ENCODE measurements at places on chromosomes 2 and 18.

DNA sequence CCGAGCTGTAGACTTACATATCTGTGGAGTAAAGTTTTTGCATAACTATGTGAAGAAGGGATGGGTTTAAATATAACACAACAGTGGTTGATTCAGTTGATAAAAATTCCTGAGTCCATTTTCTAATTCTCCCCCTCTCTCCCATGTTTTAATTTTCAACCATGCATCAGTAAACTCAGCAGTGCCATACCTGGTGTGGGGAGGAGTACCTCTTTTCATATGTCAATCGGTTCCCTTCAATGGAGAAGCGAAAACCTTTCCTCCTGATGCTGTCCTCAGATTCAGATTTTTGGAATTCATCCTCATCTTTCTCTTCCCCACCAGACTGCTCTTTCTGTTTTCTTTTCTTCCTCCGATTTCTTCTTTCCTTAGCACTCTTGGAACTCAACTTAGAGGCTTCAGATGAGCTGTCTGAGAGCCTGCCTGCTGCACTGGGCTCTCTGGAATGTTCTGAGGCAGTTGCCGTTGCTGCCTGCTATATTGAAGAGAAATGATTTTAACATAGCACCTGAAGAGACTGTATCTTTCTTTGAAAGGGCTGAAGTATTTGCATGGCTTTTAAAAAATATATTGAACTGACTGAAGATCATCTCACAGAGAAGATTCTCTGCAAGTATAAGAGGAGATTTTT, 82.9 kb downstream of the SCN1A start:
- DNase-seq: no peak

- DNase-seq: no peak
These were observed 177.9 kb downstream of the ANTXR1 start for GRCh38 chr2:69190743-69191404.

DNA sequence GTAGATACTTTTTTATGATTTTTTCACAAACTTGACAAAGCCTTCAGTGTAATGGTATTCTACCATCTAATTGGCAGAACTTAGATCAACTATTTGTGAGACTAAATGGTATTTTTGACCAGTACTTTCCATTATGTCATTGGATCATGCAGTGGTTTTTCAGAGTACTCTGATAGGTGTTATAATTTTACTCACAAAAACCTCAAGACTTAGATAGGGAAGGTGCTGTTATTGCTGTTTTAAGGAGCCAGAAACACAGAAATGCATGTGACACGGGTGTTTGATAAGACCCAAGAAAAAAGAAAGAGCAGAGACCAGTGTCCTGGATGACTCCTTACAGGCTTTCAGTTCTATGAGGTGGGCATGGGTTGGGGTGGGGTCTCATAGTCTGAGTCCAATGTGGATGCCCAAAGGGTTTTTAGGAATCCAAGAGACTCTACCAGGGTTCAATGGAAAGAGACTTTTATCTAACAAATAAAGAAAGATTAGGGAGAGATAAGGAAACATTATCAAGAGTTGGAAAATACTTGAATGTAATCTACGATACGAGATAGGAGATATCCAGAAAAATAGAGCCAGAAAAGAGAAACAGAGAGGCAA, 31.3 kb downstream of the SP140 start:
- no peak for DNase-seq

GRCh38 chr18:78090584-78090983, 840.9 kb downstream of the GALR1 start:
- no peak for DNase-seq

GRCh38 chr2:58055033-58055786, 8.6 kb downstream of the VRK2 start:
- no peak for DNase-seq

DNA sequence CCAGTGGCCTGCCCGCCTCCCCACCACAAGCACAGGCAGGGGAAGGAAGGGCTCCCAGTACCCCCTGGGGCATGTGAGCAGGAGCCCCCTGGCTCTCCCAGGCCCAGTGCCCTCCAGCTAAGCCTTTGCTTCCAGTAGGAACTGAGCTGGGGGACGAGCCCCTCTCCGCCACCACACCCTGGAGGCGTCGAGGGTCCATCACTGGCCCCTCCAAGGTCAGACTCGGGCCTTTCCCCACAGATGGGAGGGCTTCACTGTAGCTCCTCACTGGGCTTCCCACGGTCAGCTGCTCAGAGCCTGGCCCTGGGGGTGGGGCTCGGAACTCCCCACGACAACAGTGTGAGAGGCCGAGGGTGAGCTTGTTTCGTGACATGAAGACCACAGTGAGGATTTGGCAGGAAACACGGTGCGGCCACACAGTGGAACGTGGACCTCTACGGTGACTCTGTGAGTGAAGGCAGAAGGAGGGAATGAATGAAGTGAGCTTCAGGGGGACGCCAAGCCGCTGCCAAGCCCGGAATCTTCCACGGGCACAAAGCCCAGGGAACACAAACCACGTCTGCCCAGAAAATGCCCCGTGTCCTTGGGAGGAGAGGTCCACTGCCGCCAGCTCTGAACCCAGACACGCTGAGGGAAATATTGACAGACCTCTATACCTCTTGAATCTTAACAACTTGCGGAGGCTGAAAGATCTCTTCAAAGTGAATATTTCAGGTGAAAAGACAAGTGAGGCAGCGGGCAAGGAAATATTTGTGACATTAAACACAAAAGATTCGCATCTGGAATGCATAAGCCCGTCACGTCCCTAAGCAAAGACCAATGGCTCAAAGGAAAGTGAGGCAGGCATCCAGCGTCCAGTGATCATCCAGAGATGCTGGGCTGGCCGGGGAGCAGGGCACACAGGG, 144.8 kb upstream of the GPC1 start:
- peak; percentile 53 for DNase-seq

GRCh38 chr2:28364610-28365009, 28.0 kb upstream of the FOSL2 start:
- DNase-seq: no peak

- peak; percentile 73 for DNase-seq
These were observed 886 bp downstream of the PRKCE start for GRCh38 chr2:45652090-45653031.

DNA sequence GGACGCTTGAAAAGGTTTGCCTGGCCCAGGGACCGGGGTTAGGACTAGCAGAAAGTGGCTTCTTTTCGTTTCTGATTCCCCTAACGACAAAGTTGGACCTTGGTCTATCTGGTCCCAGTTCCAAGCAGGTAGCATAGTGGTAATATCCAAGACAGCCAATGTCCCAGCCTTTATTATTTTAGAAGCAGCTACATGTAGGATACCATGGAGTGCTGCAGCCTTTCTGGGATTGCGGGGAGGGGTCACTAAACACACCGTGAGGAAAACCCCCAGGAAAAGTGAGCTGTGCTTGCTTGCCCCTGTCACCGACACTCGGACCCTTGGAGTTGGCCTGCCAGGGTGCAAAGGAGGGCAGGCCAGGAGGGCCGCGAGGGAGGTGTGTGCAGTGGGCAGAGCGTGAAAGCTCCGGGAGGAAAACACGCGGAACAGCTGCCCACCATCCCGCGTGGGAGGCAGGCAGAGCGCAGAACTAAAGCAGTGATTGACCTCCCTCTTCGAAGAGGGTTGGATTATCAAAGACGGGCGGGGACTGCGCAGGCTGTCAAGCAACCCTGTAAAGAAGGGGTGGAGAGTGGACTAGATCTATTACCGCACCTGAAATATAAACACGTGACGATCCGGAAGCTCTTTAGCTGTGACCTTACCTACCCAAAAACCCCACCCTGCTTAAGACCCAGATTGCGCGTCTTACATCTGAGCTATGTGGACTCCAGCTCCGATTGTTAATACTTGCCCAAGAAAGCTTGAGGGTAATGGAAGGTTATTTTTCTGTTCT, 624 bp upstream of the MAP4K3 start:
- no peak for DNase-seq

- no peak for DNase-seq
These were observed 195.4 kb downstream of the SPP2 start for GRCh38 chr2:234245945-234246344.

- DNase-seq: no peak
These were observed 404.4 kb downstream of the SOCS6 start for GRCh38 chr18:70693246-70693645.

- DNase-seq: no peak
These were observed 1615.3 kb upstream of the ZEB2 start for GRCh38 chr2:146135245-146135644.

DNA sequence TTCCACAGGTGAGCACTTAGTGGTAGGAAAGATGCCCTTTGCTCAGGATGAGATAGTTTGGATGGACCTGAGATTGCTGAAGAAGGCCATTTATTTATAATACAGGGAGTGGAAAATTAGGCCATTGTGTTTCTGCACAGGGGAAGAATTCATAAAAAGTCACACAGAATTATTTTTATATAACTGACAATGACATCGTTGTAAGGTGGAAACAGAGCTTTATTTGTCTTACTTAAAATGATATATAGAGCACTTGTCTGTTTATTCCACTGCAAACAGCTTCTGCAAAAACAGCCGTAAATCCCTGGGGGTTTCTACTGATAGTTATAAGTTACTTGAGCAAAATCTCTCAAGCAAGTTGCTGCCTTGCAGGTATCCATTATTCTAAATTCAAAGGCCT, 158.1 kb upstream of the ZNF521 start:
- no peak for DNase-seq

DNA sequence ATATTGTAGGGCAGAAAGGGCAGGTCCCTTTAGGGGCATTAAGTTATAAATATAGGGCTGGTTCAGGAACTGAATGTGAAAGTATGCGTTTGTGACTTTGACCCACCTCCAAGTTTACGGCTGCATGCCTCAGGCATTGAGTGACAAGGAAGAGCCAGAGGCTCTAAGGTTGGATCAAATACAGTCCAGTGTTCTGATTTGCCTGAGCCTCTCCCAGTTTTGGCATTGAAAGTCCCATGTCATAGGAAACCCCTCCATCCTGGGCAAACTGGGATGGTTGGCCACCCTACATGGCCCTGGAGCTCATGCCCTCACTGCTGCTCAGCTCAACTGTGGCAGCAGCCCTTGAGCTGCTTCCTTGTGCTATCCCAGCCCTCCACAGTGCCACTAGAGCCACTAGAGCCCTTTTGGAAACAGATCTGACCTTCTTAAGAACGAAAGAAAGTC, 29.9 kb downstream of the HK2 start:
- DNase-seq: no peak

DNA sequence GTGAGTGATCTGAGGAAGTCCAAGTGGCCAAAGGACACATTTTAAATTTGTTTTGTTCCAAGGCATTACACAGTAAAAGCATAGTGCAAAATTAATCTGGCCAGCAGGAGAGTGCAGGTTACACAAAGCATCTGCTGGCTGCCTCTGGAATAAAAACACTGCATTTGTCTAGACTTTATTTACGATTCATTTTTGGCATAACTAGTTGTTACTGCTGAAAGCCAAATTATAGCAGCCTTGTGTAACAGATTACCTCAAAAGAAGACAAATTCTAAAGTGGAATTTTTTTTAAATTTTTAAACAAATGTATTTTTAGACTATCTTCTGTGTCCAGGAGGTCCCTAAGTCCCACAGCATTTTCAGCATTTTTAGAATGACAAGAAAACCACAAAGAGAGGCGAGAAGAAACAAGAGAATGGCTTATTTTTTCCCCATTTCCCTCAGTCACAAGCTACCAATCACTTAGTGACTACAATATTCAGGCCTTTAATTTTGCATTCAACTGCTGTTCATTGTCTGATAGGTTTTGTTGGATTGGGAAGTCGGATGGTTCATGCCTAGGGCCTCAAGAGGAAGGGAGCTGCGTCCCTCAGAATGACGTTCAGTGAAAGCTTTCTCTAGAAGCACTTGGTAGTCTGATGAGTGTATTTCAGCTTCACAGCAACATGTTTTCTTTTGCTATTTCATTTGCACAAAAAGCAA, 46.0 kb downstream of the TMEFF2 start:
- DNase-seq: no peak

DNA sequence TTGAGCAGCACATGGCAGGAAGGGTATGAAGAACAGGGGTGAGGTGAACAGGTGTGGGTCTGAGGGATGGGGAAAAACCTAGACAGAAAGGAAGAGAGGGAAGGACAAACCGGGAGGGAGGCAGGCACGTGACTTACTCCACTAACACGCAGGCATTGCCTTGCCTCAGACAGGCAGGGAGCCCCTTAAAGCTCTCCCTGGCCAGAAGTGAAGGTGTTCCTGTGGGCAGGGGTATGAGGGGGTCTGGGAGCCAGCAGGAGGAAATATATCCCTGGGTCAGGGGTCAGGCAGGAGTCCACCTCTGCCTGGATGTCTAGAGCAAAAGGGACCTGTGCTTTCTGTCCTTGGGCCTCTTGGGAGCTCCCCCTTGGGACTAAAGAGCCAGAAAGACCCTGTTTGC, 135.3 kb upstream of the EPAS1 start:
- DNase-seq: peak; percentile 54

DNA sequence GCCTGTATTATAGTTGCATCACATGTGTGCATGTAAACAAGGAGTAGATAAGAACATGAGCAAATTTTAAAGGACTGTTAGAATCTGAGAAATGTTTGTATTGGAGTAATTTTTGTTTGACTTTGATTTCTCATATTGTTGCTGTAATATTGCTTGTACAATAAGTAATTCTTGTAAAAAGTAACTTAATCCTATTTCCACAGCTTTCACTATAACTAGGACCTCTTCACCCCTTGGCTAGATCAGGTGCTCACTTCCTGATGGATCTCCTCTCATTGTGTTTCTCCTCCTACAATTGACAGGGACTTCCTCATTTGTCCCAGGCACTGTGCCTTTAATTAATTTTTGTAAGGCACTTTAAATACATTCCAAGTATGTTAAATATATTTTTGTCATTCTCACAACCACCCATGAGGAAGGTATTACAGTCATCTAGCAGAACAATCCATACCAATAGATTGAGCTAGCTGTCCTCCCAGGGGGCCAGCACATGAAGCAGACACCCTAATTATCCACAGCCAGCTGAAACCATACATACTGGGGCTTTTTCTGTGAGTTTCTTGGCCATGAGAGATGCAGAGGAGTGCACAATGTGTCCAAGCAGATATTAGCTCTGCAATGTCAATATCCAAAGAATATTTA, 359.5 kb upstream of the ACVR2A start:
- DNase-seq: no peak

GRCh38 chr2:58137221-58137620, 90.6 kb downstream of the VRK2 start:
- no peak for DNase-seq

- no peak for DNase-seq
These were observed 163.7 kb downstream of the ASXL3 start for GRCh38 chr18:33741760-33742159.

DNA sequence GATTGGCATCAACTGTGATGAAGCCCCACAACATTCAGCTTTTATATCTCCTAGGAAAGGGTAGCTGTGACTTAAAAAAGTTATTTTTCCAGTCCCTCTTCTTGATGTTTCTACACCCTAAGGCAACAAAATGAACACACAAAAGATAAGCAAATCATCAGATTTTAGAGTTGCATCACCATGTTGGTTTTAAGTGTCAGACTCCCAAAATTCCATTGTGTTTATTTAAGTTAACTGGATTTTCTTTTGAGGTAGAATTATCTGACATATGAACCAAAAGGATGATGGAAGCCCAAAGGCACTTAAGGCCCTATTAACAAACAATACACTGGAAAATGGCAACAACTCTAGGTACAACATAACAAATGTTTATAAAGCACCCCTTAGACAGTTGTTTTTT, 261.7 kb upstream of the SLC39A10 start:
- DNase-seq: no peak

- DNase-seq: no peak
These were observed 15.5 kb downstream of the GEMIN6 start for GRCh38 chr2:38793511-38793910.

Data from left forelimb (tissue), 1 donor.